Activated CD4-positive, alpha-beta T cell treated with anti-CD3 and anti-CD28 coated beads, Interleukin-2, amount 50 U/mL, for 48 hours (primary cell): ENCODE measurements at places on chromosomes 6 and 20.

GRCh38 chr20:35133735-35134134, 13.4 kb downstream of the EDEM2 start:
- DNase-seq: no peak

GRCh38 chr20:909641-910040, 6.5 kb downstream of the ANGPT4 start:
- no peak for DNase-seq

GRCh38 chr6:131225127-131225526, 89.9 kb downstream of the AKAP7 start:
- DNase-seq: no peak

DNA sequence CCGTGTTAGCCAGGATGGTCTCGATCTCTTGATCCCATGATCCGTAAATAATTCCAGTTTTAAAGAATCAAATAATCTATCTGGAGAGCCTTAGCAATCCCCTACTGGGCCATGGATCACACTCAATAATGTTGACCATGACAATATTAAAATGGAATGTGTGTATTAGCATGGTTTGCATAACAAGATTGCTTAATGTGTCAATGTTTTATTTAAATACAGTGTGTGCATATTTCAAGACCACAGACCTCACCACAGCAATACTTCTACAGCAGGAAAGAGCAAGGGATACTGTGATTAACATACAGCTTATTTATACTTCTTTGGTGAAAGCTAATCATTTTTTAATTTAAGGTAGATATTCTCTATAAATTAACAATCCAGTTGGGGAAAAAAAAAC, 470.4 kb downstream of the TFAP2B start:
- no peak for DNase-seq

DNA sequence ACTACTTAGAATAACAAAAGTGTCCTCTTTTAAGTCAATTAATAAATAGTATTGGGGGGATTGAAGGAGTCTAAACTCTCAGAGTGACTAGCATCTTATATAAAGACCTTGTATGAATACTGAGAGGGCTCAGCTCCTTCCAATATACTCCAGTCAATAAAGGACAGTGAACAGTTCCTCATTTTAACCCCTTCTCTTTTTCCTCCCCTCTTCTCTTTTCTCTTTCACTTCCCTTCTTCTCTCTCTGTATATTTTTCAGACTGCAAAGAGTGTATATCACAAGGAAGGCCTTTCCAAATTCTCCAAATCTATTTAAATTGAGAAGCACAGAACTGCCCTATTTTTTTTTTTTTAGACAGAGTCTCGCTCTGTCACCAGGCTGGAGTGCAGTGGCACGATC, 99.5 kb downstream of the CD164 start:
- DNase-seq: no peak

DNA sequence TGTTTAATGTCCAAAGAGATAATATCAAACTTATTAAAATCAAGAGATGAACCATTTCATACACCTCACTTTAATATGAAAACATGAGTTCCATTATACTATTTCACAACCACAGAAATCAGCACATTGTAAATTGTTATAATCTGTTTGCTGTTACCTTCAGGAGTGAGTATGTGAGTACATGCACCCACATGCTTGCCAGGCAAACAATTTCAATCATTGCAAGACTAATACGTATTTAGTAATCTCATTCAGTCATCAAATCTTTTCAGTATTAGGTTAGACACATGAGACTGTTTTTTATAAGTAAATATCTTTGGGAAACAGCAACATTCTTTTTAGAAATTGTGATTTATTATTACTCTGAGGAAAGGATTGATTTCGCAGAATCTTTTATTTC, 9.3 kb upstream of the EPM2A start:
- no peak for DNase-seq

GRCh38 chr20:5665417-5665816, 84.8 kb upstream of the SHLD1 start:
- DNase-seq: no peak

DNA sequence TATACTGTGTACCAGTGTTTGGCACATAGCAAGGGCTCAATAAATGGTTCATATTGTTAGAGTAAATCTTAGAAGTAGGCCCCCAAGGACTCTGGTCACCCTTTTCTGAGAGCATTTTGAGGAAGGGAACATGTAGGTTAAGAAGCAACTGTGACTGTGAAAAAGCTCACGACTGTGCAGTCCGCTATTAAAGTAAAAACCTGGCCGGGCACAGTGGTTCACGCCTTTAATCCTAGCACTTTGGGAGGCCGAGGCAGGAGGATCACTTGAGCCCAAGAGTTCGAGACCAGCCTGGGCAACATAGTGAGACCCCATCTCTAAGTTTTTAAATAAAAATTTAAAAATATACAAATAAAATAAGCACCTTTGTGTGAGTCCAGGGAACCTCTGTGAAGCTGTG, 5.0 kb downstream of the ZDHHC14 start:
- no peak for DNase-seq

- DNase-seq: no peak
These were observed 70.2 kb downstream of the HFE start for GRCh38 chr6:26157251-26158075.

DNA sequence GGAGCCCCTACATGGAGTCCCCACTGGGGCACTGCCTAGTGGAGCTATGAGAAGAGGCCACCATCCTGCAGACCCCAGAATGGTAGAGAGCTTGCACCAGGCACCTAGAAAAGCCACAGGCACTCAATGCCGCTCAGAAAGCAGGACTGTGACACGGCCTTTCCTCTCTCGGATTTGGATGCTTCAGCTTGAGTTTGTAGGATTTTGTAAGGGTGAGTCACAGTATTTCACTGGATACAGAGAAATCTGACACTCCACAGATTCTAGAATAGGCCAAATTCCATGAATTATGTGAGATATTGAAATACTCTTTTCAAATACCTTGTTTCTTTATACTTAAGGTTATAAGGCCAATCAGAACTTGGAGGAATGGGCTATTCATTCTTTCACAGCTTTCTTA, 424.5 kb downstream of the HTR1B start:
- DNase-seq: no peak

- DNase-seq: no peak
These were observed 535 bp downstream of the NKAIN2 start for GRCh38 chr6:123804014-123804786.

GRCh38 chr6:34459899-34460593, 5.8 kb upstream of the PACSIN1 start:
- DNase-seq: peak; percentile 41

- DNase-seq: no peak
These were observed 13.7 kb downstream of the RAET1E start for GRCh38 chr6:149884215-149884614.

GRCh38 chr20:42852691-42853090, 337.0 kb downstream of the PTPRT start:
- no peak for DNase-seq

- no peak for DNase-seq
These were observed 21.6 kb downstream of the KCNB1 start for GRCh38 chr20:49460916-49461315.

GRCh38 chr6:63492476-63492875, 79.8 kb upstream of the LOC128125822 start:
- DNase-seq: no peak
